ENCODE measurements at places on chromosomes 11 and 22.

DNA sequence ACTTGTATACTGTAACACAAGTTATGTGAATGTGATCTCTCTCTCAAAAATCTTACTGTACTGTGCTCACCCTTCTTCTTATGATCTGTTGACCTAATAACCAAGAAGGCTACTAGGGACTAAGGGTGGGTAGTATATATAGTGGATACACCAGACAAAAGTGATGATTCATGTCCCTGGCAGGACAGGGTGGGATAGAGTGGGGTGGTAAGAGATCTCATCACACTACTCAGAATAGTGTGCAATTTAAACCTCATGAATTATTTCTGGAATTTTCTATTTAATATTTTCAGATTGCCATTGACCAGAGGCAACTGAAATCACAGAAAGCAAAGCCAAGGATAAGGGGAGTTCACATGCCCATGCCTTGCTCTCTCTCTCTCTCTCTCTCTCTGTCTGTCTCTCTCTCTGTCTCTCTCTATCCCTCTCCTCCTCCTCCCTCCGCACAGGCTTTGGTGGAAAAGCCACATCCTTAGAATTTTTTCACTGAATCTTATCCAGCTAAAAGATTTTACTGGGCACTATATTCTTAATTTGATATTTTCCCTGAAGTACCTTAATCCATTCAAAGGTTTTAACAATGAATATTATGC is 12.0 kb upstream of the STK33 start:
- no peak for DNase-seq

DNA sequence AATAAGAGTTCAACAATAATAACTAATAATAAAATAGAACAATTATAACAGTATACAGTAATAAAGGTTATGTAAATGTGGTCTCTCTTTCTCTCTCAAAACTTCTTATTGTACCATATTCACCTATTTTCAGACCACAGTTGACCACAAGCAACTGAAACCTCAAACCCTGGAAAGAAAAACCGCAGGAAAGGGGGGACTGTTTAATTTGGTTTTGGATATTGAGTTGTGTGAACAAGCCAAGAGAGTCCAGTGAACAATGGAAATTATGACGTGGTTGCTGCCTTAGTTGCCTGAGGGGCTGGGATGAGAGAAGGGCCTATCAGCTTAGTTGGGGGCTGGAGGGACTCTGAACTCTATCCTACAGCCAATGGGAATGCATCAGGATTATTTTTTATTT is 178.7 kb upstream of the POU2AF2 start:
- no peak for DNase-seq

- DNase-seq = no peak
These were observed 23.0 kb downstream of the KCNE3 start for GRCh38 chr11:74444173-74444826.

- no peak for DNase-seq
These were observed 10.1 kb upstream of the MRPL23 start for GRCh38 chr11:1936781-1937615.

DNA sequence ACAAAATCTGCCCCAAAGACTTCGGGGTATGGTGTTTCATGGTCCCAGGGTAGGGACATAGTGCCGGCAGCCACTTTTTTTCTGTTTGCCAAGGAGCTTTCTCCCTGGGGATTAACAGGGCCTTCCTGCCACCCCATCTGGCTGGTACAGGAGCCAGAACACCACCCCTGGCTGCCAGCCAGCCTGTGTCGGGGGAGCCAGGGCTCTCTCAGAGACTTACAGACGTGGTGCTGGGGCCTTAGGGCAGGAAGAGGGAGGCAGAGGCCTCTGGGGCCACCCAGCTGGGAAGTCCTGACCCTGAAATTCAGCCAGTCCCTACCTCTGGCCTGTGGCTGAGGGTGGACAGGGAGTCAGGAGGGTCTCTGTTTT is 52.4 kb upstream of the CDON start:
- no peak for DNase-seq

DNA sequence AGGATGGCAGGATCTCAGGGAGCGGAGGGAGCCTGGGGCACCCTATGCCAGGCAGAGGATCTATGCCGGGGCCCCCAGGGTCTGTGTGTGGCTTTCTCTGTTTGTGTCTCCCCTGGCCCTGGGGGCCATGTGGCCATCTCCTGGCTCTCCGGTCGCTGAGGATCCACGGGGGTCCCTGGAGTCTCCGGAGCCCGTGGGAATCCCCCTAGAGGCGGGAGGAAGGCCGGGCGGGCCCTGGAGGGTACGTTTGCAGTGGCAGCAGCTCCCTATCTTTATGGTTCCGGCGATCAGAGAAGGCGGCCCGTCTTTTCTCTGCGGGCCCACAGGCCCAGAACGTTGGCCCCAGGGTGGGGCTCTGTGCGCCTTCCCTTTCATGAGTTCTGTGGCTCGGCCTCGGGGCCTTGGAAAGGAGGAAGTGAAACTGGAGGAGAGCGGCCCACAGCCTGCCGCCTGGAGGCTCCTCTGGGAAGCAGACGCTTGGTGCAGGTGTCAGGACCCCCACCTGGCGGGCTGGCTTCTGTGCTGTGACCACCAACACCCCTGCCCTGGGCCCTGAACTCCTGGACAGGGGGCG is 82.1 kb downstream of the KCNQ1 start:
- no peak for DNase-seq

GRCh38 chr11:131275580-131275979 is 94.8 kb upstream of the NTM start:
- no peak for DNase-seq

DNA sequence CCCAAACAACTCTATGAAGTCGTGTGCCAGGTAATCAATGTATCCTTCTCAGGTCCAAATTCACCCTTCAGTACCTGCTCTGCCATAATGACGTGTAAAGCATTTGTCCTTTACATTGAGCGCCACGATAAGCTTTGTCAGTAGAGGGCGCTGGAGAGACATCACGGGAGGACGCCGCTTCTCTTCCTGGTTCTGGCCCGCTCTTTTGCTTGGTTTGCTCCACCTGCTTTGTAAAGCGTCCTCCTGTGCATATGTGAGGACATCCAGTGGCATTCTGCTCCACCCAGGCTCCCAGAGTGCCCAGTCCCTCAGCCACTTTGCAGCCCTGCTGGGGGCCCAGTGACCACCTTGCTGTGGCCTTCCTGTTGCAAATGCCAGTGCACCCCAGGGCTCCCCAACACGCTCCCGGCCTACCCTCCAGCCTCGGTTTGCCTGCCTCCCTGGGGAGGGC is 61.1 kb downstream of the WT1 start:
- DNase-seq = no peak

DNA sequence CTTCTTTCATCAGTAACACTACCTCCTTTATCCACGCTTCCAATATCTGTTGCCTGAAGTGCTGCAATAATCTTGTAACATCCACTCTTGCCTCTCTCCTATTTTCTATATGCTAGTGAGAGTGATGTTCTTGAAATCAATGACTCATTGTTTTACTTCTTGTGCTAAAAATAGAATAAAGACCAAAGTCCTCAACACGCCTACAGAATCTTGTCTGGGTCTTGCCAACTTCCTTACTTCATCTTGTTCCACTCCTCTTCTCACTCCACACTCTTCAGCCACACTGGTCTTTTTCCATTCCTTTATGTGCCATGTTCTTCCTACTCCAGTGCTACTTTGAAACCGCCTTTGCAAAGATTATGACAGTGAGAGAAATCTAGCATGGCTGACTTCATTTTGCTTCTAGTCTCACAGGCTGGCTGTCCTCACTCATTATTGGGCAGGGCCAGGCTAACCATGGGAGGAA is 136.4 kb downstream of the CCDC81 start:
- DNase-seq = peak; percentile 41

DNA sequence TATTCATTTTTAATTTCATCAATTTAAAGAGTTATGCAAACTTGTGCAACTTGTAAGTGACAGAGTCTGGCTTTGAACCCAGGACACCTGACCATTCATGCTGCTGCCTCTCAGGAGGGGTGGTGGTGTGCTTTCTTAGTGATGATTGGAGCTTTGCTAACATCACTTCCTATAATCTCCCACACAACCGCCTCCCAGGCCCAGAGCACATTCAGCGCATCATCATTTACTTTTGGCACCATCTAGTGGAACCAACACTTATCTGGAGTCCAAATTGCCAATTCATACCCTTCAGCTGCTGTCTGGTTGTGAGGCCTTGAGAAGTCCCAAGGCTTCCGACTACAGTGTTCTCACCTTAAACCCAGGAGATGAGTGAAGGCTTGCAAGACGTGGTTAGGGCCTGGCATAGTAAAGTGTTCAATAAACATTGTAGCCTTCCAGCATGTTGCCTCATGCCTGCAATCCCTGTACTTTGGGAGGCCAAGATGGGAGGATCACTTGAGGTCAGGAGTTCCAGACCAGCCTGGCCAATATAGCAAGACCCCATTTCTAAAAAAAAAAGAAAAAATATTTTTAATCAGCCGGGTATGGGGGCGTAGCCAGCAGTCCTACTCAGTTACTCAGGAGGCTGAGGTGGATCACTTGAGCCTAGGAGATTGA is 1.1 kb upstream of the TTLL1 start:
- DNase-seq = peak; percentile 90

DNA sequence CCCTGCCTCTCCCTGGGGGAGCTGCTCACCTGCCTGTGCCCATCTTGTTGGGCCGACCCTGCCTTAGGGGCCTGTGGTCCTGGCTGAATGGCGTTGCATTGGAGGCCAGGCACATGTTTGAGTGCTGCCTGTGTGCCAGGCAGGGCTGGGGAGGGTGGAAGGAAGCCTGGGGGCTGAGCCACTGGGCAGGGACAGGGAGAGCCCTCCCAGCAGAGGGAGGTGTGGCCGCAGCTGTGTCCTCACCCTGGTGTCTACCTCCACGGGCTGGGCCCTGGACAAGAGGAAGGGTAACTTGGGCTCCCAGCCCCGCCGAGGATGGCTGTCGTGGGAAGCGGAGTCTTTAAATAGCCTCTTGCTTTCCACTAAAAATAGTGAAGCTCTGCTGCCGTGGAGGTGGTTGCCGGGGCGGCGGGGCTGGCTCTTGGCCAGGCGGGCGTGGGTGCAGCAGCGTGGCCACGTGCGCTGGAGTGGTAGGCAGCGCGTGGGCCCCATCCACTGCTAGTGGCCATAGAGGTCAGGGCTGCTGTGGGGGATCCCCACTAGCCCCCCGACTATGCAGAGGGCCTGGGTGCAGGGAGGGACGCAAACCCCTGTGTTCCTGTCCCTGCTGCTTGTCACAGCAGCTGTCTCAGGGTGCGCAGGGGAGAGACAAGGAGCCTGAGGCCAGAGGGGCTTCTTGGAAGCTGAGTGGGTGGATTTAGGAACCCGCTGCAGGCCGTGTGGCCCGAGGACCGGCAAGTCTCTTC is 6.2 kb downstream of the ZDHHC8 start:
- peak; percentile 38 for DNase-seq

- DNase-seq = no peak
These were observed 2.8 kb upstream of the PHLDA2 start for GRCh38 chr11:2931771-2932738.

- DNase-seq = peak; percentile 51
These were observed 59.2 kb downstream of the CACNG2 start for GRCh38 chr22:36644333-36644757.

- DNase-seq = no peak
These were observed 1401.9 kb downstream of the FAM181B start for GRCh38 chr11:81331611-81332235.

DNA sequence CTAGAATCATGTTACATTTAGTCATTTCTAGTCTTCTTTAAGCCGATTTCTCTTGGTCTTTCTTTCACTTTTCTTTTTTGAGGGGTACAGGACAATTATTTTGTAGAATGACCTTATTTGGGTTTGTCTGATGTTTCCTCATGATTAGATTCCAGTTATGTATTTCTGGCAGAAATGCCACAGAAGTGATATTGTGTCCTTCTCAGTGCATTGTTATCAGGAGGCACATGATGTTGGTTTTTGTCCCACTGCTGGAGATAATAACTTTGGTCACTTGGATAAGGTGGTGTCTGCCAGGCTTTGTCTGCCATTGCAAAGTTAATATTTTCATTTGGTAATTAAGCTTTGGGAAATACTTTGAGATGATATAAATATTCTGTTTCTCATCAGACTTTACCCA is 100.3 kb downstream of the RRM1 start:
- no peak for DNase-seq

- no peak for DNase-seq
These were observed 5.8 kb downstream of the NRXN2 start for GRCh38 chr11:64717268-64717578.

GRCh38 chr22:34001701-34002466 is 81.6 kb upstream of the LARGE1 start:
- DNase-seq = no peak

DNA sequence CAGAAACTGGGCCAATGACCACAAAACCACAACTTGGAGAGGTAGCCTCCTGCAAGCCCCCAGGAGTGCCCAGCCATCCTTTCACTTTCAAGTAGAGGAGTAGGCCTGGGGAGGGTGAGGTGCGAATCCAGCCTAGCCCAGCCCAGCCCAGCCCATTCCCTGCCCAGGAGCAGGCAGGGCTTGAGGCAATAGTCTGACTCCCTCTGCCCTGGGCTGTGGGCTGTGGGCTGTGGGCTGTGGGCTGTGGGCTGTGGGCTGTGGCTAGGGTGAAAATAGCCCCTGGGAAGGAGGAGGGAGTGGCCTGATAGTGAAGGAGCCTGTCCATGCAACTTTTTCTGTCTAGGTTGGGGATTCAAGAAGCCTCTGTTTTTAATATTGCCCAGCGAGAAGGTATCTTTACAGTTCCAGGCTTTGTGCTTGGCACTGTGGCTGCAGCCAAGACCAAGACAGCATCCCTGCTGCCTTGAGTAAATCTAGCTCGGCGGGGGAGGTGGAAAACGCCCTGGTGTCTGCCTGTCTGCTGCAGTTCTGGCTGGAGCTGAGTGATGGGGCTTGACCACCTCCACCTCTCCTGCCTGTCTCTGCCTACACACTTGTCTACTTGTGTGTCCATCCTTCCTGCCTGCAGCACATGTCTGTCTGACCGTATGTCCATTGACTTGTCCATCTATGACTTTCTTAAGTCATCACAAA is 40.7 kb downstream of the LMO1 start:
- DNase-seq = no peak

GRCh38 chr11:33303541-33303940 is 46.4 kb downstream of the HIPK3 start:
- DNase-seq = no peak

DNA sequence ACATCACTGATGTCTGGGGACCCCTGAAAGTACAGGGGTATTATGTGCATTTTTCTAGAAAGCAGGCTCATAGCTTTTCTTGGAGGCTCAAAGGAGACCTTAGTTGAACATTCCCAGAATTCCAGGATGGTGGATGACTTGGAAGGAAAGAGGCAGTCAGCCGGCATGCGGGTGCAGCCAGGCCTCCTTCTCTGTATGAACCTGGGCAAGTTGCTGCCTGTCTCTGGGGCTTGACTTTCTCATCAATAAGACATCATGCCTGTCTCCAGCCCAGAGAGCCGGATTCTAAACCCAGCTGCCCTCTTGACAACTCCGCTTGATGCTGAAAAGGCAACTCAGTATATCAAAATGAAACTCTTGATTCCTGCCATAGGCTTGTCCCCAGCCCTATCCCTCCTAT is 12.6 kb downstream of the MS4A15 start:
- no peak for DNase-seq

GRCh38 chr11:117044287-117045035 is 53.8 kb downstream of the SIK3 start:
- no peak for DNase-seq
